ENCODE measurements at places on chromosomes 2 and 18.

DNA sequence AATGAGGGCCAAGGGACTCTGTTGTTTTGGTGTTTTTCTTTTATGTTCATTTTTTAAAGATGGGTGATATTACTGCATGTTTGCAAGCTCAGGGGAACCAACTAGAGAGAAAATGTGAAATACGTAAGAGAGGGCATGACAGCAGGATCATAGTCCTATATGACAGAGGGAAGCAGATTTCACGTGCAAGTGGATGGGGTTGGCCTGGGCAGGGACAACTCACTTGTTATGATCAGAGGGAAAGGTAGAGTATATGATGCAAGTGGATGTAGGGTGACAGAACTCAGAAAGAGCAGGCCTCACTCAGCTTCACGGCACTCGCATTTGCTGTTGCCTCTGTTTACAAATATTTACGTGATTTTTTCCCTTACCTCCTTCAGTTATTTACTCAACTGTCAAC lies 67.0 kb downstream of the OLA1 start:
- DNase-seq: no peak

DNA sequence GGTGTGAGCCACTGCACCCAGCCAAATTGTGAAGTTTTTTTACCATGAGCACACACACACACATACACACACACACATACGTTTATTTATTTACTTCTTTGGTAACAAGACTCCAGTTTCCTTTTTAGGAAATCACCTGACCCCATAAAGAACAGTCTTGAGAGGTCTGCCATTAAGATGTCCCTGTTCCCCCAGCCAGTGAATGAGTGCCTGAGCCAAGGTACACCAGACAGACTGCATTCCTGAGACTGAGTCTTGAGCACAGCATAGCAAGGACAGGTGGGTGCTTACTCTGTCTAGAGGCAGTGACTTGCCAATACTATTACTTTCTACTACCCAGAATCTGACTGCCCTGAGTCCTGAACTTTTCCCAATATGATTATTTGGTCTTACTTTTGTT lies 167.2 kb upstream of the SATB2 start:
- no peak for DNase-seq

DNA sequence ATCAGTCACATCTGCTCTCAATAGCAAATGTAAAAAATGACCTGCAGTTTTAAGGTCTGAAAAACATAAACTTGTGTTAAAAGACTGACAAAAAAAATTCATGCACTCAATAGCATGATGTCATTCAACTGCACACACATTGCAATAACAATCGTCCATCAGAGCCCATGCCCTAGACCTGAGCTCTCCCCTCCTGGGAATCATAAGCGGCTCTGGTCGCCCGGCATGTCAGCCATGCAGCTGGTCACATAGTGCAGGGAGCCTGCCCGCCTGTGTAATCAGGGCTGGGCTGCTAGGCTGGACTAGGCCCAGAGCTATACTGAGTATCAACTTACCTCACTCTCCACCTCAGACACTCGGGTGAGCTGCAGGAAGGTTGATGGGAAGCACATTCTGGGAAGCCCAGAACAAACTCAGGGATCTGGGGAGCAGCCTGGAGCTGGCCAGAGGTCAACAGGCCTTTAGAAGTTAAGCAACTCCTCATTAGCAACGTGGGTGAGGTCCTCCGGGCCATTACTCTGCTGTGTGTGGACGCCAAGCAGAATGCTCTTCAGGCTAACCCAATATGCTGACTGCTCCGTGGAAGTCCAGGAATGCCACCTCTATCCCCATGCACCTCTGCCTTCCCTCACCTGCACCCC lies 165.5 kb downstream of the TTC32 start:
- no peak for DNase-seq

GRCh38 chr2:220071696-220072095 lies 444.3 kb downstream of the SLC4A3 start:
- no peak for DNase-seq

GRCh38 chr2:88003074-88003755 lies 13.1 kb downstream of the RNU2-63P start:
- no peak for DNase-seq

- no peak for DNase-seq
Observed at GRCh38 chr2:60476206-60476954, 77.1 kb downstream of the BCL11A start.

- DNase-seq: no peak
Observed at GRCh38 chr2:182695776-182696175, 20.3 kb upstream of the DNAJC10 start.

- DNase-seq: no peak
Observed at GRCh38 chr2:181876614-181877063, 14.9 kb upstream of the ITPRID2 start.

DNA sequence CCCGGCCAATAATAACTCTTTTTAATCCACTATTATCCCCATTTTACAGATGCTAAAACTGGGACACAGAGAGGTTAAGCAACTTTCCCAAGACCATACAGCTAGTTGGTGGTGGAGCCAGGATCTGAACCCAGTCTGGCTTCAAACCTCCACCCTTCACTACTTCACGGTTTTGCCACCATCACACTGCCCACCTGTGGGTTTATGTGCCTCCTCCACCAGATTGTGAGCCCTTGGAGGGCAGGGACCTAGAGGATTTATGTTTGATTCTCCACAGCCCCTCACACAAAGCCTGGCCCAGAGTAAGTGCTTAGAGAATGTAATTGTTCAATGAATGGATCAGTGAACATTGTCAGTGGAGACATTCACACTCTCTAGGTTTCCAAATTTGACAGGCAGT lies 153.4 kb upstream of the MYCN start:
- DNase-seq: no peak

- DNase-seq: peak; percentile 31
Observed at GRCh38 chr2:151410485-151410834, 758 bp downstream of the RIF1 start.

- no peak for DNase-seq
Observed at GRCh38 chr18:21739604-21740537, 721 bp upstream of the MIB1 start.

GRCh38 chr2:142130111-142131009 lies 456 bp downstream of the LRP1B start:
- DNase-seq: peak; percentile 60

- DNase-seq: no peak
Observed at GRCh38 chr18:2529154-2529553, 42.2 kb downstream of the METTL4 start.

- DNase-seq: no peak
Observed at GRCh38 chr18:48165111-48165866, 234.8 kb upstream of the SMAD2 start.

DNA sequence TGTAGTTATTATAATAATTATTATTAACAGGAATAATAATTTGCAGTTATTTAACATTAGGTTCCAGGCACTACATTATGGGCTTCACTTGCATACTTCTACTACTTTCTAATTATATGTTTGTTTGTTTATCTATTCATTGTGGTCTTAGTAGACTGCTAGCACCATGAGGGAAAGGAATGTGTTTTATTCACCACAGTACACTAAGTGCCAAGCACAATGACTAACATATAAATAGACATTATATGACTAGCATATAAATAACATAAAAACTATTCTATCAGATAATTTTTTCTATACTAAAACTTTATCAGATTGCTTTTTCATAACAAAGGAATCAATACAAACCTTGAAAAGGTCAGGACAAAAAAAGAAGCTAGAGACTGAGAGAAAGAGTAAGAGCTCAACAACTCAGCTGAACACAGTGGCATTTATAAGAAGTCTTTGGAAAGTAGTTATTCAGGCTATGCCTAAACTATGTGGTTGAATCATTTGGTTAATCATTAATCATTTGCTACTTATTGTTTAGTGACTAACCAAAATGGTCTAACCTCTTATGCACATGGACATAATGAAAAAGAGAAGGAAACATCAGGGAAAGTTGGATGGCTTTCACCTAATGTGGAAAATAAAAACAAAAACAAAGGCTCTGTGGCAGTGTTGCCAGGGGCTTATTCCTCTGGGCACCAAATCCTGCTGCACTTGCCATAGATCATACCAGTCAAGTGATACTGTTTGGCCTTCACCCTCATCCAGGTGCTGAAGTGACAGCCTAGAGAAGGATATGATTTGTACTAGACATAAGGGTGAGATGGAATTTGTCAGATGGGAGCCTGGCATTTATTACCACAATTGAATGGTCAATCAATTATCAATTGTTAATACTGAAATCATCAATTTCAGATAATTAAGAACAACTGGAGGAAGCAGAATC lies 174.9 kb downstream of the ETAA1 start:
- no peak for DNase-seq

DNA sequence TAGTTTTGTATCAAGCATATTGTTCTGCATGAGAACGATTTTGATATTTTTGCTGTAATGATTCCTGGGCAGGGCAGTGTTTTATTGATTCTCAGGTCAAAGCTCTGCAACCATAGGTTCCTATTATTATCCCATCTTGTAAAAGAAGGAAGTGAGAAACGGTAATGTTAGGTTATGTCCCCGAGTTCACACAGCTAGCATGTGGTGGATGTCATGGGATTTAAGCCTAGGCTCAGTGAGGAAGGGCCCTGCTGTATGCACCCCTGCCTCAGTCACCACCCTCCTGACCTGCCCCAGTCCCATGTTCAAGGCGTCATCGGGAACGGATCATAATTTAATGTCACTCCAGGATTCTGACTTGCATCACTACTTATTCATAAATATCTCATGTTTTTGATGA lies 10.7 kb downstream of the ACP1 start:
- no peak for DNase-seq

DNA sequence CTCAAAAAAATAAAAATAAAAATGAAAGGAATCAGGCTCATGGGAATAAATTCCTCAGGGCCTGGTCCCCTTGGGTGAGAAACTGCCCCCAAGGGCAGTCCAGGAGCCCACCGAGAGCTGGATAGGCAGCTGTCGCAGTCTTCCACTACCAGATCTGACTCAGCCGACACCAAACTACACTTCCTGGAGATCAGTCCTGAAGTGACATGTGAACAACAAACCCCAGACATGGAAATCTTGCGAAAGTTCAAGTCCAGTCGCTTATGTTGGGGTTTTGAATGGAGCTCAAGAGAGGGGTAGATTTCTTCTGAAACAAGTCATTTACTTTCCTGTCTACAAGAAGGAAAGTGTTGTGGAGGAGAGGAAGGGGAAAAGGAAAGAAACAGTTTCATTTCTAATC lies 12.9 kb downstream of the ADCY3 start:
- no peak for DNase-seq

DNA sequence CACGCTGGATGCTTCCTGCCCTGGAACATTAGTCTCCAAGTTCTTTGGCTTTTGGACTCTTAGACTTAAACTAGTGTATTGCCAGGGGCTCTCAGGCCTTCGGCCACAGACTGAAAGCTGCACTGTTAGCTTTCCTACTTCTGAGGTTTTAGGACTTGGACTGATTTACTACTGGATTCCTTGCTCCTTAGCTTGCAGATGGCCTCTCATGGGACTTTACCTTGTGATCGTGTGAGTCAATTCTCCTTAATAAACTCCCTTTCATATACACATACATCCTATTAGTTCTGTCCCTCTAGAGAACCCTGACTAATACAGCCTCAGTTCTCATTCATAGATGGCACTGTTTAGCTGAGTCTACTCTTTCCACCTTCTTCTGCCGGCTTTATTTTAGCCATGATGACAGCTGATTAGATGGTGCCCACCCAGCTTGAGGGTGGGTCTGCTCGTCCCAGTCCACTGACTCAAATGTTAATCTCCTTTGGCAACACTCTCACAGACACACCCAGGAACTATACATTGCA lies 389.1 kb downstream of the NYAP2 start:
- DNase-seq: no peak

GRCh38 chr2:54321047-54321446 lies 65.0 kb upstream of the TSPYL6 start:
- DNase-seq: no peak

DNA sequence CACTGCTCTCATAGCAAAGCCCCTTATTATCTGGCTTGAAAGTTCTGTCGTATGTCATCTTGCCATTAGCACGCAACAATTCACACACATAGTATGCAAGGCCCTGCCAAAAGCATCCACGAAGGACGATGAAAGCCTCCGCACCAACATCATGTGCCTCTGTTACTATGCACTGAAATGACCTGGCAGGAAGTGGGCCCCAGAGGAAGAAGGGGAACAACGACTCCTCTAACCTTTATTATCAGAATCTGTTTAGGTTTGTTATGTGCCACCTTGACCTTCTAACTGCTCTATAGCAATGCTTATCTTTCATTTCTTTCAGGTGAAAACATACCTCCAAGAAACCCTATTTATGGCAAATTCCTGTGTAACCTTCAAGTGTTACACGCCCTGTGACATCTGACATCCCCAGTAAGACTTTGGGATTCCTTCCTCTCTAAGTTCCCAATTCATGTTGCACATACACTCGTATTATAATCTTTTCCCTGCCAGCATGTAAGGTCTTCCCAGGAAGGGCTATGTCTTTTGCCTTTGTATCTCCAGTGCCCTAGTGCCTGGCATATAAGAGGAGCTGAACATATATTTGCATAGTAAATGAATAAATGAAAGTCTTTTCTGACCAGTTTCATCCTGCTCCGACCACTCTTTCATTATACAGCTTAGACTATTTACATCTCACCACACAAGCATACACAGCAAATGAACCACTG lies 7.0 kb upstream of the NDUFV2 start:
- no peak for DNase-seq

GRCh38 chr18:53789376-53790247 lies 434.9 kb downstream of the MBD2 start:
- DNase-seq: no peak

DNA sequence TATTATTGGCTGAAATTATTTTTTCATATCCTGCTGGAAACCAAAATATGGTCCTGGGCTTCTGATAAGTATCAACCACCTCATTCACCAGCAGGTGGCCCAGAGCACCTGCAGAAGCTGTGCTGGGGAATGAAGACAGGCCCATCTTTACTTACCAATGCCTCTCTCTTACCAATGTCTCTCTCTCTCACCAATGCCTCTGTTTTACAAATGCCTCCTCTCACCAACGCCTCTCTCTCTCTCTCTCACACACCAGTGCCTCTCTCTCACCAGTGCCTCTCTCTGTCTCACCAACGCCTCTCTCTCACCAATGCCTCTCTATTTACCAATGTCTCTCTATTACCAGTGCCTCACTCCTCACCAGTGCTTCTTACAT lies 2.3 kb upstream of the MAL start:
- no peak for DNase-seq

- no peak for DNase-seq
Observed at GRCh38 chr2:72716601-72717000, 109.2 kb downstream of the EXOC6B start.

- DNase-seq: no peak
Observed at GRCh38 chr2:141498561-141498960, 632.3 kb downstream of the LRP1B start.

DNA sequence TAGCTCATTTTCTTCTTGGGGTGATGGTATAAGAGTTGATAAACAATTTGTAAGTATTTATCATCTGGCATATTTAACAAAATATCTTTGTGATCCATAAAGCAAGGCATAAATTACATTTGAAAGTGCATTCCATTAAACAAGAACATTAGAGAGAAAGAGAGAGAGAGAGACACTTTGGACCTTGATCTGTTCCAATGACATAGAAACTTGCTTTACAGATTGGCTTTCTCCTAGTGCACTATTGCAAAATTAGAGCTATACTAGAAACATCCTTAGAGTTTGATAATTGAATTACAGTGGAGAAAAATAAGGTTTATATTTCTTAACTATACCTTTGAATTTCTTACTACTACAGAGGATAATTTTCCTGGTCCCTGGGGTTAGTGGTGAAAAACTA lies 5.7 kb upstream of the ACADL start:
- no peak for DNase-seq
